ENCODE measurements at places on chromosomes 5 and 9. TPM values are rescaled to one million over a fixed set of nuclear protein-coding genes. Genes with fewer than 3 reads are reported as not detected.

- no peak for DNase-seq
Measured at GRCh38 chr5:141711687-141712086, 29.7 kb upstream of the ARAP3 start.

DNA sequence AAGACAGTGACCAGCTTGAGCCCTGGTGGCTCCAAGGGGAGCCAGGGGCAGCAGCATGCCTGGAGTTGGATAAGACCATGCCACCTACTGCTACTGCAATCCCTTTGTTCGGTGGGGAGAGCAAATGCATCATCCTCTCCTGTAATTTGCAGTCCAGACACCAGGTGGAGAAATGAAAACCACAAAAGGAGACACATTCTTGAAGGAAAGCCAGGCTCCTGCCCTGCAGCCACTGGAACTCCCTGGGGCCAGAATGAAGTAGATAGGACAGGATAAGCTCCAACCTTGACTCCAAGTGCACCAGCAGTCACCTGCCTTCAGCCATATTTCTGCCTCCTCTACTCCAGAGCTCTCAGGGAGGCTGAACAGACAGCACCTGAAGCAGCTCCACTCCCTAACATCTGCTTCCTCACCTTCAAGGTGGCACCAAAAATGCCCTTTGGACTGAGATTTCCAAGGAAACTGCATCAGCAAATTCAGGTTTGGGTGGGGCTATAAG, 65.1 kb upstream of the IQGAP2 start:
- peak; percentile 65 for DNase-seq

DNA sequence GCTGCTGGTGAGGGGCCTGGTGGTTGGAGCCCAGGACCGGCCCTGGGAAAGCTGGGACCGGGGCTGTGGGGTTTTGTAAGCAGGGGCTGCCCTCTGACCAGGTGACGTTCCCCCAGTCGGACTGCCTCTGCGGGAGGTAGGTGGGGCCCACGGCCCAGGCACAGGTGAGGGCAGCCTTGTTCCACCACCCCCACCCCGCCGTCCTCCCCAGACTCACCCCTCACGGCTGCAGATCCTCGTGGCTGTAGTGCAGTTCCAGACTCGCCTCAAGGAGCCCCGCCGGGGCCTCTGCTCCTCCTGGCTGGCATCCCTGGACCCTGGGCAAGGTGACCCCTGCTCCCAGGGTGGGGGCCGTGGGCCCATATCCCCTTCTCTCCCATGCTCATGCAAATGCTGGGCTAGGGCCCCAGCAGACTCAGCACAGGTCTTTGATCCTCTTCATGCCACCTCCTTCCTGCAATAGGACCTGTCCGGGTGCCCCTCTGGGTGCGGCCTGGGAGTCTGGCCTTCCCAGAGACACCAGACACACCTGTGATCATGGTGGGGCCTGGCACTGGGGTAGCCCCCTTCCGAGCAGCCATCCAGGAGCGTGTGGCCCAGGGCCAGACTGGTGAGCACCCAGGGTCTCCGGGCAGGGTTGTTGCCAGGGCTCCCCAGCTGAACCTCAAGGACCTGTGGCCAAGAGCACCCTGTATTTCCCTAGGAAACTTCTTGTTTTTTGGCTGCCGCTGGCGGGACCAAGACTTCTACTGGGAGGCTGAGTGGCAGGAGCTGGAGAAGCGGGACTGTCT, 6.6 kb downstream of the RNF208 start:
- no peak for DNase-seq

POLE3 gene
- total RNA-seq, result 65.1 TPM

- no peak for DNase-seq
Measured at GRCh38 chr9:81108821-81109220, 580.5 kb downstream of the TLE1 start.
